ENCODE measurements at places on chromosomes 6 and 20.

DNA sequence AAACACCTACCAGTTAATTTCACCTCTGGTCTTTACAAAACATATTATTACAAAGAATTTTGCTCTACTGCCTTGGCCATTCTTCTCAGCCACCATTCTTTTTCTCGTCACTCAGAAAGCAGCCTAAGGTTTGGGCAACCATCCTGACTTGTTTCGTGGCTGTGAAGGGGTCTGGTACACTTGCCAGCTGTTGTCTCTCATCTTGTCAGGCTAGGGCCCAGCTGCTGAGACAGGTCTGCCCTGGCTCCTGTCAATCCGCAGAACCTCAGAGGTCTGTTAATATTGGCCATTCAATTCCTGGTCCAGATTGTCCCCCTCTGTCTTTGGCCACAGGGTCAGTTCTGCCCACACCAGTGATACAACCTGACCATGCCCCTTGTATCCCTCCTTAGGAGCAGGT, 197.7 kb downstream of the UBE3D start:
- no peak for DNase-seq

- no peak for DNase-seq
These were observed 472.6 kb downstream of the UTRN start for GRCh38 chr6:144757730-144758129.

DNA sequence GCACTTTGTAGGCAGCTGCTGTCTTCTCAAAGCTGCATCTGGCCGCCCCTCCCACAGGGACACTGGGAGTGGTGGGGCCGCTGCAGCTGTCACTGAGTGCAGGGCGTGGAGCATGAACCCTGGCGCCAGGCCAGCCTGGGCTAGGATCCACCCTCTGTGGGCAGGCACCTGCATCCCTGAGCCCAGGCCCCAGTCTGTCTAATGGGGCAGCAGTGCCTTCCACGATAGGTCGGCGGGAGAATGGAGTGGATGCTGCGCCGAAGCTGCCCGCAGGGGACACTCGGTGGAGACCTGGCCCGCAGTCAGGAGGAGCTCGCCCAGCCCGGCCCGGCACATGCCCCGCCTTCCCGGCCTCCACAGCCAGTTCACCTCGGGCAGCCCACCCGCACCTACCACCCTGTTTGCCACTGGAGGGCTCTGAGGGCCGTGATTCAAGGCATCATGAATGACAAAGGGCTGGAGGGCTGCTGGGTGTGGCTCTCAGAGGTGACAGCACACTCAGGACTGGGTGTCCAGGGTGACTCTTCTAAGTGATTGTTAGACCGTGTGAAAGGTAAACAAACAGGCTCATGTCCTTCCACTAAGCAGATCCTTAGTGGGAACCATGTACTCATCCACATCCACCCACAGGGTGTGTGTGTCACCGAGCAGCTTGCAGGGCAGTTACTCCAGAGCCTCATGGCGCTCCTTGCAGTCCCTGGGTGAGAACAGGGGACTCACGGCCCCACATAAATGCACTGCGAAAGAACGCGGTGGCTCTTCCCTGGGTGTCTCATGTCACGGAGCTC, 133.9 kb downstream of the AGPAT4 start:
- DNase-seq = no peak

- no peak for DNase-seq
These were observed 5.1 kb downstream of the BLOC1S5 start for GRCh38 chr6:8059129-8059528.

DNA sequence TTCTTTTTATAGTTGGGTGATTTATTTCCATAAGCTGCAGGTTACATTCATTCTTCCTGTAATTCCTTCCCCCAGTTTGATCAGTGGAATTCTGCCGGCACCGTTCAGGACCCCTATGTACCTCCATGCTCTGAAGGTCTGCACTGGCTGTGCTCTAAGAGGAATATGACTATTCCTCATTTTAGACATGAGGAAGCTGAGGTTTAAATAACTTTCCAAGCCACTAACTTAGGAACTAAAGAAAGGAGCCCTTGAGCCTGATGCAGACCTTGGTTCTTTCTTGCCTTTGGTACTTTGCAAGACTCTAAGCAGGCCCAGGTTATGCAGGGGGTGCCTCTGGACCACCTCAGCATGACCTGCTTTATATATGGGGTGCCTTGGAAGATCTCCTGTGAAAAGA, 318.5 kb downstream of the QKI start:
- no peak for DNase-seq

DNA sequence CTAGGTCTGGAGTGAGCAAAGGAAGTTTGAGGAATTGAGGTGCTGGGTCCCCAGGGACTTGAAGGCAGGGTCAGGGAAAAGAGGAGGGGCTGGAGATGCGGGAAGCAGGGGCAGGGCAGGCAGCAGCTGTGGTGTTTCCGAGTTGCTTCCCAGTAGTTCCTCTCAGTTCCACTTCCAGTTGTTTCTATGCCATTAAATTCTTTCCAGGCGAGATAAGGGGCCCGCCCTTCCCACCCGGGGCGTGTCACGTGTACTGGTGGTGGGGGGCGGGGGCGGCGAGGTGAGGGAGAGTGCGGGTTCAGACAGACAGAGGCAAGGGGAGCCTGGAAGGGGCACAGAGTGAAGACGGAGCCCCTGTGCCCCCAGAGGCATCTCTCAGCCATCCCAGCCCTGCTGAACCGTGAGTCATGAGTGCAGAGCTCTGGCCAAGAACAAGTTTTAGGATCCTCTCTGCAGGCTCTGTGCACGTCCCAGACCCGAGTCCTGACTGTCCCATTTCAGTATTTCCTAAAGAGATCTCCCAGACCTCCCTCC, 977 bp downstream of the TNXB start:
- DNase-seq = no peak

DNA sequence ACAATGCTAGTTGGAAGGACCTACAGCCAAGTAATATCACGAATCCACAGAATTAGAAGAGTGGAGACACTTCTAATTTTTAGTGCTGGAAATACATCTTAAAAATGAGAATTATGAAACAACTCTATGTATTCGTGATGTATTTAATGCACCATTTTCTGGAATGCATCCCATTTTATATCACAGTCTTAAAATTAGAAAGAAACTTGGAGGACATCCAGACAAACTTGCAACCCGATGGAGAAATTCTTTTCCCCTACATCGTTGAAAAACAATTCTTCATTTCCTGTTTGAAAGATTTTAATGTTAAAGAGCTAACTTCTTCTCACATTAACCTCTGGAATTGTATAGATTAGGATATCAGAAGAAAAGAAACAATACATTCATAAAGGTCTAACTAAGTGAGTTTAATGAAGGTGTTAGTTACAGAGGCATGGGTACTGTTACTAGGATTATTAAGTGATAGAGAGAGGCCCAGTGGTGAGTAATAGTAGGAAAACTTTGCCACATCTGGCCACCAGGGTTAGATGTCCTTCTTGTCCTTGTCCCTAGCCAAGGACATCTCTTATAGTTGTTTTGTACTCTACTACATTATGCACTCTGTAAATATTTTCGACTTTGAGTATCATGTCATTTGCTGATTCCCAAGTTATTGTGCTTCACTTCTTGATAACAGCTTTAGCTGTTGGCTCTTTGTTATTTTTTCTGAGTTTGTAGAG, 502.4 kb upstream of the PTCHD4 start:
- no peak for DNase-seq

DNA sequence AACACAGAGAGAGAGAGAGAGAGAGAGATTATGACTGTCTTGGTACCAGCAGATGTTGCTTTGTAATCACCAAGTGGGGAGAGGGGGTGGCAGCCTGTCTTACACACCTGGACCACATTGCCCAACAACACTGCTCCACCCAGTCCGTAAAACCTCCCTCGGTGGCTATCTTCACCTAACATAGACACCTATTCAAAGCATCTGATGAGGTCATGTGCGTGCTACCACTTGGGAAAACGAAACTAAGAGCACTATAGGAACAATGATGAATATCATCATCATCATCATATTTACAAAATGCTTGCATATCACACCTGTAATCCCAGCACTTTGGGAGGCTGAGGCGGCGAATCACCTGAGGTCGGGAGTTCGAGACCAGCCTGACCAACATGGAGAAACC, 24.1 kb upstream of the SALL4 start:
- DNase-seq = no peak

DNA sequence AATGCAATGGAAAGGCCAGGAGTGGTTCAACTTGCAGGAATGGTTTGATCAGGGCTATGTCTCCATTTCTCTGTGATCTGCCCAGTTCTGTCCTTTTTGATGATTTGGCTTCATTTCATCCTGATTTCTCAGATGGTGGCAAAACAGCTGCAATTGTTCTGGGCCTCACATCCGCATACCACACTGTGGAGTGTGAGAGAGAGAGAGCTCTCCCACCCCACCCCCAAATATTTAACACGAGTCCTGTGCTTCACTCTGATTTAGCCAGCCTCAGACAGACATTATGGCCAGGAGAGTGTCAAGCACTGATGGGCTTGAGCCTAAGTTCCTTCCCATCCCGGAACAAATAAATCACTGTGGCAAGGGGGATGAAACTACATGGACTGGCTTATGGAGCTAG, 284.6 kb downstream of the CDC5L start:
- no peak for DNase-seq

DNA sequence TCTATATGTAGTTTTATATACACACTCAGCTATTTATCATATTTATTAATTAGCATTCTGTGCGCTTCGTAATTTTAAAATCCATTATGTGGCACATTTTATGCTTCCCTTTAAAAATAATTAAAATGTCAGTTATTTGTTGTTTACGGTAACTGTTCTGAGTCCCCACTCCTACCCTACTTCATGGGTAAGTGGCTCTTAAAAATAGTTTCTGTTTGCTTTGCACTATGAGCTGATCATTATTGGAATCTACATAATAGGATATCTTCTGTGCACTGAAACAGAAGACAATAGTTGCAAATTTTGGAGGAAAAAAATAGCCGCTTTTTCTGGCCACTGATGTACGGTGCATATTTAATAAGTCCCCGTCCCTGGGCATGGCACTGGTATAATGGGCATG, 25.2 kb downstream of the LCA5 start:
- no peak for DNase-seq

GRCh38 chr6:14292119-14292518, 174.5 kb downstream of the CD83 start:
- no peak for DNase-seq

GRCh38 chr6:128336436-128337095, 183.8 kb downstream of the PTPRK start:
- no peak for DNase-seq

GRCh38 chr6:82988930-82989351, 76.7 kb downstream of the UBE3D start:
- DNase-seq = no peak

DNA sequence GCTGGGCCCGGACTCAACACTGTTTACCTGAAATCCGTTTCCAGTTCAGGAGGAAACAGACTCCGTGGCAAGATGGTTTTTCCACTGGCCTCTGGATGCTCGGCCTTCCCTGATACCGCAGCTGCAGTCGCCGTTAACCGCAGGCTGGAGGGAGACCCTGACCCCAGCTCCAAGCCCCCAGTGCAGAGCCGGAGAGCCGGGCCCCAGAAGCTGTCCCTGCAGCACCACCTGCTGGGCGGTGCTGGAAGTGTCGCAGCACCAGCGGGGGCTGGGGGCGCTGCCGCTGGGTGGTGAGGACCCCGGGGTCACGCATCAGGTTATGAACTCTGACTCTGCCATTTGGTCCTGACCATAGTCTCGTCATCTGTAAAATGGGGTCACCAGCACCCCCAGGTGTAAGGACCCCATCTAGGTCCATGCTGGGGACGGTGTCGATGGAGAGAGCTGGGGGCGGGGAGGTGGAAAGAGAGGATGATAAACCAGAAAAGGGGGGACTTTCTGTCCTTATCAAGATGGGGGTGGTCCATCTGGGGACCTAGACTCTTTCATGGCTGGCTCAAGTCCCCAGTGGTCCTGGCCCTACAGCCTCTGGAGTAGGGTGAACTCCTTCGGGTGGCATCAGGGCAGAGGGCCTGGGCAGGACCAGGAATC, 20.8 kb upstream of the CHRNA4 start:
- DNase-seq = peak; percentile 3

DNA sequence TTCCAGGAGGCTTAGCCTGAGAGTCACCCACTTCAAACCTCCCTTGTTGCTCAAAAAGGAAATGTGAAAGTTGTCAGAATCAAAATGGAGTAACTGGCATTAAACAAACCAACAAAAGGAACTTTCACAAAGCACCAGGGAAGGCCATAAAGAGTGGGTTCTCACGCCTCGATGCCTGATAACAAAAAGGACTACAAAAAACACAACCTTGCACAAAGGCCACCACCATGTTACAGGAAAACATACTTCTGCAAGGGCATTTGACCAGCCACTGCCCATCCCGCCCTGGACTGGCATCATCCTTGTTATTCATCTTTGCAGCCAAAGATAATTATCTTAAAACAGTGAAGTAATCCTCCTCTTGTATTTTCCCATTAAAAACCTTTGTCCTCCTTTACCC, 34.8 kb downstream of the RNASET2 start:
- no peak for DNase-seq

- no peak for DNase-seq
These were observed 95.9 kb upstream of the SPACA1 start for GRCh38 chr6:87951751-87952150.

DNA sequence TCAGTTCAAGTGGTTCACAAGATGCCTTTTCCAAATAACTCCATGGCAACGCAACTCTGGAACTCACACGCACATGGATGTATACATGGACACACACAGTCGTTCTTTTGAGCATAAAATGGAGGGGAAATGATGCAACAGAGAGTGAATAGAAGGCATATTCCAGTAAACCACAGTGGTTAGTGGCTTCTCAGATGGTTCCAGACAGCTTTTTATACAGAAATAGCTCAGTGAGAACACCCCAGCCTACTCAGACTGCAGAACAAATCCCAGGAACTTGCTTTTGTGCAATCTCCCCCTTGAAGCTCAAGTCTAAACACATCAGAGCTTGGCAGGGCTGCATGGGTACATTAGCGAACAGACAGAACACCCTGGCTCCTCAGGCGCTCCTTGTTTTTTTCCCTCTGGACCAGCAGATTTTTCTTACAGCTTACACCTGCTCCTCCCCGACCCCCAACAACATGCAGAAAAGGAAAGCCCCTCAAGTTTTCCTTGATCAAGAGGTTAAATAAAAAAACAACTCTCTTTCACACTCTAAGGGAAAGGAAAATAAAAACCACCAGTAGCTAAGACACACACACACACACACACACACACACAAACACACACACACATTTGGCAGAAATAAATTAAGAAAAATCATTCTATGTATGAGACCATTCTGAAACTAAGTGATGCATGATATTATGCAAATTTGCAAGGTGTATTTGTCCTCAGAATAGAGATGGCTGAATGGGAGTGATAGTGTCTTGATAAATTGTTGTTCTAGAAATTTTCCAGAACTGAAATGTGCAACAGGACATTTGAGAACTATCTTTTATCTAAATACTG, 51.2 kb upstream of the RANBP9 start:
- DNase-seq = no peak

DNA sequence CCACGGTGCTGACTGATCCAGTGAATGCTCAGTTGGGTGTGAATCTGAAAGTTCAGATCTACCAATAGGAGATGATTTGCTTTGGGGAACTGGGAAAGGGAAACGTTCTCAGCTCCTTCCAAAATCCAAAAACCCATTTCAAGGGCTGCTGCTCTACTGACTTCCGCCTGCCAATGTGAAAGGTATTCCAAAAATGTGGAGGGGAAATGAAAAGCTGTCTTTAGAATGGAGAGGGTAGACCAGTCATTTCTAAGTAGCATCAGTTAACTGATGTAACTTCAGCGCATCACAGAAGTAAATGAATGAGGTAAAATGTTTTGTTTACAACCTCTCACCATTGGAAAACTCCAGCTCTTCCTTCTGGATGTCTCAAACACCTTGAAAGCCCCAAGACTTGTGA, 19.6 kb upstream of the EYA2 start:
- DNase-seq = no peak

All from activated effector memory CD4-positive, alpha-beta T cell treated with Interleukin-2 at 50 U/mL for 16 hours (primary cell).